Activated CD4-positive, alpha-beta T cell treated with anti-CD3 and anti-CD28 coated beads for 48 hours (primary cell): ENCODE measurements at places on chromosomes 12 and 14.

- no peak for DNase-seq
Observed at GRCh38 chr14:20682127-20682434, 2.3 kb upstream of the RNASE4 start.

GRCh38 chr12:128583453-128583852 lies 240.3 kb downstream of the SLC15A4 start:
- no peak for DNase-seq

DNA sequence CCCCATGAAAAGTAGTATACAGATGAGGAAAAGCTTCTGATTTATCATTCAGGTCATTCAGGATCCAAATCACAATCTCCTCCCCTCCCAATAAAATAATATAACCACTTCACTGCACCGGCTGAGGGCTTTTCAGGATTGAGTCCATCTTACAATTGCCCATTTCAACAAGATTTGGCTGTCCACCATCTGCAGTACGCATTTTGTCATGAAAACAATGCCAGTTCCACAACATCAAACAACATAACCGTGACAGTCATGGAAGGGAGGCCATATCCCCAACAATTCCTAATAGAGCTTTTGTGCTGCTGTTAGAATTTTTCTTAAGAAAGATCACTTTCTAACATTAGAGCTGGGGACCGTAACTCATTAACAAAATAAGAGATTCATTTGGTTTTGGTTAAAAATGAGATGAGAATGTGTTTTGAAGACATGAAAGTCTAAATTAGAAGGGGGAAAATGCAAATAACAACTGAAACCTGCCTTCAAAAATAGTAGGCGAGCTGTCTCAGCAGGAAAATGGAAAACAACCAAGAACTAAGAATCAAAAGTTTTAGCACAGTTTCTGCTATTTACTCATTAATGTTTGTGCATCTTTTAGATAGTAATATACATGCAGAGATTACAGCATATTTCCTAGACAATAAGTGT lies 38.3 kb upstream of the TMTC2 start:
- no peak for DNase-seq

GRCh38 chr14:77470224-77470870 lies 12.5 kb downstream of the AHSA1 start:
- DNase-seq = no peak

GRCh38 chr12:126431767-126432166 lies 1366.5 kb downstream of the AACS start:
- DNase-seq = no peak

DNA sequence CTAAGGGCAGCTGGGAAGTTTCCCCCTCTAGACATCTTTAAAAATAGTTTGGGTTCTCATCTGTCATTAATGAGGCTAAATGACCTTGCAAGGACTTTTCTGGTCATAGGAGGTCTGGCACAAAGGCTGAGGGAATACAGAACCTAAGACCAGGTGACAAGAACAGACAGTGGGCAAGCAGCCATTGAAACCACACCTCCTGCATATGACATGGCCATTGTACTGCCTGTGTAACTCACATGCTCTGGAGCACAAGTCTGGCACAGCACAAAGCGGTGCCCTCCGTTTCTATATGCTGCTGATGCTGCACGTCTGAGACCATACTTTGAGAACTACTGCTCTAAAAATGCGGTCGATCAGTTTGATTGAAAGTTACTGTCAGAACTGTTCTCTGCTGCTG lies 143.3 kb downstream of the APAF1 start:
- no peak for DNase-seq

GRCh38 chr12:16020031-16020430 lies 108.9 kb downstream of the DERA start:
- no peak for DNase-seq

GRCh38 chr12:131112021-131112420 lies 158.3 kb downstream of the ADGRD1 start:
- DNase-seq = no peak

DNA sequence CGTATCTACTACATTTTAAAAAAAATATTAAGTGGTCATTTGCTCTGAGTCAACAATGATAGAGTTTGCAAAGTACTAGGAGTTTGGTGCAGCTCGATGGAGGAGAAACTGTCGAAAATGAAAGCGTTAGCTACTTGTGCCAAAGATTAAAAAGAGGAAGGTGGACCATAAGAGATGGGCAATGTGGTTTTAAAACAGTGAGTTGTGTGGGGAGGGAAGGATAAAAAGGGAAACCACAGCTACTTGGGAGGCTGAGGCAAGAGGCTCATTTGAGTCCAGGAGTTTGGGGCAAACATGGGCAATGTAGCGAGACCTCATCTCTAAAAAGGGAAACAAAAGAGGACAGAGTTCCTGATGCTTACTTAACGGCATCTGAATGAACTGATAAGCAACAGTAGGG lies 18.2 kb upstream of the STRAP start:
- DNase-seq = no peak

GRCh38 chr12:13045816-13046215 lies 1.6 kb downstream of the FAM234B start:
- DNase-seq = no peak

DNA sequence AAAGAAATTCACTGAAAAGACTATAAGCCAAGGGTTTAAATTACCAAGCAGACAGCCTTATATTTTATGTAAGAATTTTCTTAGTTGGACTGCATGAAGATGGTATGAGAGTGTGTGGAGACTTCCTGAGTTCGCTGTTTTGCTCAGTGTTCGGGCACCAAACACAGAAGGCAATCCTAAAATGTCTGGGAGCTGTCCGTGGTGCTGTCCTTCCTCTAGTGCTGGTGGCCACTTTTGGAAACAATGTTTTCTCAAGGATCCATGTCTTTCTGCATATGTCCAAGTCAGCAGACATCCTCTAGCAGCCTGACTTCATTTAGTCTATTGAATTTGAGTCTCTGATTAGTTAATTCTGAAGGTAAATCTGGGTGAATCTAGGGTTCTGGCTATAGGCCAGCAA lies 135.8 kb downstream of the SLC8A3 start:
- peak; percentile 41 for DNase-seq
